ENCODE measurements at places on chromosomes 1 and 21.

DNA sequence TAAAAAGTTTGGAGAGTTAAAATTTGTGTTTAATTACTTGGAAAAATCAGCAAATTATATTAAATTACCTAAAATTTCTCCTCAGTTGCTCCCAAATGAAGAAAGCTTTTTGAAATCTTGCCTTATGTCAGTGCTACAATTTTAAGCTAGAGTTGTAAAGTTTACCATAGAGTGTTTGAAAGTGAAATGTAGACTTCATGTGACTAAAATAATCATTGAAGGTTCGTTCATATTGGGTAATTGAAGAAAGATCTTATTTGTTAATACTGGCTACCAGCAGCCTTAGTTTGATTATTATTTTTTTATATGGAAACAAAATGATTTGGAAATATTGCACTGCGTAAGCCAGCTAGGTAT, 4.4 kb downstream of the DYRK1A start:
- no peak for DNase-seq

DNA sequence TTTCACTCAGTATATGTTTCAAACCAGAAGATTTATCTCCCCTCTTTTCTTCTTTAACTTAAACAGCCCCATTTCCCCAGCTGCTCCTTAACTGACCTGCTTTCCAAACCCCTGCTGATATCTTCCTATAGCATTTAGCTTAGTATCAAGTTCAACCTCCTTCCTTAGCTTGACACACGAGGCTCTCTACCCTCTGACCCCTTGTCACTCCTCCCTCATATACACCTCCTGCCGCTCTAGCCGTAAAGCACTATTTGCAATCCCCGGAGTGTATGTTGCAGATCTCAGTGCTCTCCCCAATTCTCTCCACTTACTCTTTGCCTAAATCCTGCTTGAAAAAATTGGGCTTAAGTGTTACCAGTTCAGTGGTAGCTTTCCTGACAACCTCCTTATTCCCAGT, 13.7 kb upstream of the AKR1A1 start:
- DNase-seq = no peak

DNA sequence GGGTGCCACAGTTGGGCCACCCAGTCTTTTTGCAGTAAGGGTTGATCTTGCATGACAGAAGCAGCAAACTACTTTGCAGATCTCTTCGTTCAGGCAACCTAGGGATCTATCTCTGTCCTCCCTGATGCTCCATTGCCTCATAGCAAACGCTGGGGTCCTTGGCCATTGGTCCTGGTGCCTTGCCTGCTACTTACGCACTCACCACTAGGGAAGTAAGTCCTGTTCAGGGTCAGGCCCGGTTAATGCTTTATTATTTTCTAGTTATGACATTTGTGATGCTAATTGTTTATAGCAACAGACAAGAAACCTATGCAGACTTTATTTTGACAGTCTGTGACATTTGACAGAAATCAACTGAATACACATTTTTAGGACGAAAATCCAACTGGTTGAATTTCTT, 326.5 kb upstream of the FMN2 start:
- DNase-seq = no peak

DNA sequence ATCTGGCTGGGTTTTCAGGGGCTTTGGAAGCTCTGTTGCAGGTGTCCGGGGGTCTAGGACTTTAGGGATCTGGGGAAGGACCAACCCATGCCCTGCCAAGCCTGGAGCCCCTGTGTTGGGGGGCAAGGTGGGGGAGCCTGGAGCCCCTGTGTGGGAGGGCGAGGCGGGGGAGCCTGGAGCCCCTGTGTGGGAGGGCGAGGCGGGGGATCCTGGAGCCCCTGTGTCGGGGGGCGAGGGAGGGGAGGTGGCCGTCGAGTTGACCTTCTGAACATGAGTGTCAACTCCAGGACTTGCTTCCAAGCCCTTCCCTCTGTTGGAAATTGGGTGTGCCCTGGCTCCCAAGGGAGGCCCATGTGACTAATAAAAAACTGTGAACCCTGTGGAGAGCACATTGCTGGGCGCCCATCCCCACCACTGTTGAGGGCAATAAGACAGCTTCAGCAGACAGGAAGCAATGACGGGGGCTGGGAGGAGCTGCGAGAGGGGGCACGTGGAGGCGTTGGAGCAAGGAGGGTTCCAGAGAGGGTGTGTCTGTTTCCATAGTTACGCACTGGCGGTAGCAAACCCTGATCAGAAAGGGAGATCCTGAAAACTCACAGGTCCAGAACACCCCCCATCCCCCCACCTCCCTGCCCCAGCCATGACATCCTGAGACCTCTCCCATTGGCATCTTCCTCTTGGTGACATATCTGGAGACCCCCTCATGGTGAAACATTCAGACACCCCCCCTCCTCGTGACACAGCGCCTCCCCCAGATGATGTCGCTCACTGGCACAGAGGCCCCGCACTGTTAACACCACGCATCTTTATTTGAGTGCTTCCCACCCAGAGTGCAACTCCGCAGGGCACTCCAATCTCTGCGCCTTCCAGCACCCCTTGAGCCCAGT, 8.4 kb downstream of the MYBPH start:
- DNase-seq = no peak

GRCh38 chr1:202365092-202365815, 16.8 kb downstream of the PPP1R12B start:
- DNase-seq = no peak

DNA sequence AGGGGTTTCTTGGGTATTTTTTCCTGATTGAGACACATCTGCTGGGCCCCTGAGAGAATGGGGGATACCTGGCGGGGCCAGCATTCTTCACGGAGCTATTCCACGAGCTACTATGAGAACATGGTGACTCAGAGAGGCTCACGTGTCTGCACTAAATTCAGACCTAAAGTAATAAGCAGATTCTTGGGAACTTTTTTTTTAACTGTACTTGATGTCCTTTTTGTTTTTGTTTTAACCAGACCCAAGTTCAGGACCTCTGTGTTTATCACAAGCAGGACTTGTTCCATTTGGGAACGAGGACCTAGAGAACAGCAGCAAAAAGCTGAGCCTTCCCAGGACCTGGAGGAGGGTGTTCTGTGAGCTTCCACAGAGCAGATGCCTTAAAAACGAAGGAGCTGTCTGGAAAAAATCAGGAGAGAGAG, 44.0 kb downstream of the EVA1C start:
- DNase-seq = no peak

DNA sequence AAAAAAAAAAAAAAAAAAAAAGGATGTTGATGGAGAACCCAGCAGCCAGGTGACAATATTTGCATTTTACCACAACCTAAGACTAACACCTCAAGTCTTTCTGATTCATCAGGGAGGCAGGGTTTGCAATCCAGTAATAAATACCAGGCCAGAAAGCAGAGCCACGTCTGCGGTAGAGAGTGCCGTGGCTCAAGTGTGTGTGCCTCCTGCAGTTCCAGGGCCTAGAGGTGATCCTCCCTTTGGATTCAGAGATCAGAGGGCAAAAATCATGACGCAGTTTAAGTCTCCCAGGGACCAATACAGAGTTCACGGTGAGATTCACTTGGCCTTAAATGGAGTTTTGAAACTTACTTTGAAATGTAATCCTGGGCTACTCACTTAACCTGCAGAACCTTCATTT, 34.9 kb downstream of the TMCO4 start:
- DNase-seq = no peak

GRCh38 chr1:224539971-224540370, 76.1 kb upstream of the CNIH3 start:
- no peak for DNase-seq

DNA sequence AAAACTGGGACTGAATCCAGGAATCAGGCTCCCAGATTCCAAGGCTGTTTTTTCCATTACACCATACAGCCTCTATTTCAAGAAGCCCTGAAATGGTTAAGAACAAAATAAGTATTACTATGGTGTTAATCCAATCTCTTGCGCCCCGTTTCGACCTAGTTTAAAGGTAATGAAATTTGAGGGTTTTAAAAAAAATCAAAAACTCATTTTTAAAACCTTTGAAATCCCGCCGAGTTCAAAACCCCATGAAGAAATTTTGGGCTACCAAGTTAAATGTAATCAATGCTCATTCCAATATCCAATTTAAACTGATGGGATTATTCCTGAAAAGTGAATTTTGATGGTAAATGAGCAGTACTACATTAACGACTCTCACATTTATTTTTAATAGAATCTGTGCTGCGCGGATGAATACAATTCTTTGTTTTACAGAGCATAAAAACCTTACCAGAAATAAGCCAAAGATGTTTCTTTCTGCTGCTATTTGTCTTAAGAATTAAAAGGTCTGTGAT, 767 bp upstream of the EGLN1 start:
- DNase-seq = no peak

GRCh38 chr1:3460672-3461131, 6.2 kb downstream of the ARHGEF16 start:
- no peak for DNase-seq

GRCh38 chr1:55445416-55445815, 230.3 kb upstream of the USP24 start:
- no peak for DNase-seq

- DNase-seq = no peak
Observed at GRCh38 chr1:151282883-151283725, 1.0 kb downstream of the ZNF687 start.

- DNase-seq = no peak
Observed at GRCh38 chr1:84155517-84155916, 11.4 kb downstream of the PRKACB start.

DNA sequence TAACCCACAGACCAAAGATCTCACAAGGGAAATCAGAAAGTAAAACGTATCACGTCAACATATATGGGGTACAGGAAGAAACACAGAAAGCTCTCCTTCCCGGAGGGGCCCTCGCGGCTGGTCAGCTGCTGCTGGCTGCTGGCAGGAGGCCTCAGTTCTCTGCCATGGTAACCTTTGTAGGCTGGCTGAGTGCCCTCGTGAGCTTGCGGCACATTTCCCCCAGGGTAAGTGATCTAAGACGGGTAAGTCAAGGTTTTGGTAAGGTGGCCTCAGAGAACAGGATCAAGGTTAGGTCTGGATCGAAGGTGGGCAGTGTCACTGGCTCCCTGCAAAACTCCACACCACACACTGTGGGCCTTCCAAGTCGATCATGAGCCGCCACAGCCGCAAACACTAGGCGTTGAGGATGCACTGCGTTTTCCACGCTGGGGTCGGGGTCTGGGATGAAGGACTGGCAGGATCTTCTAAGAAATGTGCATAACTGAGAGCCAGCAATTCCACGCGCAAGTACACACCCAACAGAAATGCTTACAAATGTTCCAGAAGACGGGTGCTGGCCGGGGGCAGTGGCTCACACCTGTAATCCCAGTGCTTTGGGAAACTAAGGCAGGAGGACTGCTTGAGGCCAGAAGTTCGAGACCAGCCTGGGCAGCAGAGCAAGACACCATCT, 33.9 kb downstream of the WDR4 start:
- no peak for DNase-seq

GRCh38 chr1:198776602-198777029, 137.8 kb downstream of the PTPRC start:
- DNase-seq = no peak

- no peak for DNase-seq
Observed at GRCh38 chr1:153841463-153841994, 66.3 kb downstream of the SLC27A3 start.

- no peak for DNase-seq
Observed at GRCh38 chr1:54507033-54507870, 40.8 kb upstream of the ACOT11 start.

GRCh38 chr1:31617916-31618746, 642 bp downstream of the HCRTR1 start:
- DNase-seq = no peak

- no peak for DNase-seq
Observed at GRCh38 chr1:3678361-3679097, 26.2 kb downstream of the TP73 start.

- no peak for DNase-seq
Observed at GRCh38 chr1:234861761-234862160, 251.8 kb upstream of the IRF2BP2 start.

- no peak for DNase-seq
Observed at GRCh38 chr1:215484171-215484939, 82.7 kb upstream of the KCTD3 start.

- no peak for DNase-seq
Observed at GRCh38 chr1:209850342-209850979, 22.7 kb downstream of the UTP25 start.

GRCh38 chr1:87291107-87291506, 37.6 kb upstream of the LMO4 start:
- no peak for DNase-seq

DNA sequence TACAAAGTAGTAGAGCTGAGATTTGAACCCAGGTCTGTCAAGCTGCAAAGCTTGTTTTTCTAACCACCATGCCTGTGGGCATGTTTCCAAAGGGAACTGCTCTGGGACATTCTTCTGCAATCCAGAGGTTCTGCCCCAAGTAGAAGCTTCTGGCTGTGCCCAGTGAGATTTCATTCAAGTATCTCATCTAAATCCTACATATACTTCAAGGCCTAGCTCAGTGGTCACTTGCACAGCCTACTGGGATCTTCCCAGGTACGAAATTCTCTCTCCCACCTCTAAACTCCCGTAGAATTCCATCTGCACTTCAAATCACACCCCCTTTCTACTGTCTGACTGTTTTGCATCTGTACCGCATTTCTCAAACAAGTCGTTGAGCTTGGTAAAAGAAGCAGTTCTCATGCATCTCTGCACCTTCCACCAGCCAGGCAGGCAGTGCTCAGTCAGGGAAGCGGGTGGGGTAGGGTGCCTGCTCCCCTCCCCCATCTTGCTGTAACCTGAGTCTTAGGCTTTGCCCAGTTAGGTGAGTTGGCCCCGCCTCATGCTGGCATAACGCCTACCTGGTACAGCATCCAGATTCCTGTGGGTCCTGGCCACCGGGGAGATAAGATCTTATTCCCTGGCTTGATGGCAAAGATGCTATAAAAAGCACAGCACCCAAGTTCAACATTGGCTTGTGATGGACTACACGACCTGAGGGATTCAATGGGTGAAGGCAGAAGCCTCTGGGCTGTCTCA, 13.5 kb downstream of the SLC9A1 start:
- DNase-seq = no peak

DNA sequence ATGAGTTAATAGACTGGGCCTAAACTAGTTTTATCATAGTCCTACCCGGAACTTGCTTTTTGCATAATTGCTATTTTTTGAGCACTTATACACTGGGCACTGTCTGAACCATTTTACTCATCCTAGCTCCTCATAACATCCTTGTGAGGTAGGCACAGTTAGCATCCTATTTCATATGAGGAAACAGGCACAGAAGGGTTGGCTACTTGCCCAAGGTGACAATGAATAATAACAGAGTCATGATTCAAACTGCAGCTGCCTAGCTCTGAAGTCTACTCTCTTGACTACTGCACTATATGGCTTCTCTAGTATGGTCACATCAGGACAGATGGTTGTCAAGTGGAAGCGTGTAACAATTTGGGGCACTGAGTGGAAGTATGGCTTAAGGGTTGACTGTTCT, 18.2 kb upstream of the RC3H1 start:
- DNase-seq = no peak

GRCh38 chr1:22288593-22289241, 145.8 kb upstream of the WNT4 start:
- DNase-seq = no peak

- no peak for DNase-seq
Observed at GRCh38 chr1:14517841-14518180, 80.7 kb upstream of the KAZN start.

- DNase-seq = no peak
Observed at GRCh38 chr1:7398982-7399381, 372.1 kb upstream of the VAMP3 start.

GRCh38 chr1:61011561-61012263, 70.6 kb upstream of the NFIA start:
- peak; percentile 98 for DNase-seq

Measured in NCI-H1417 treated with DMSO at 0.1 percent for 48 hours (cell line).